ENCODE measurements at places on chromosomes 5 and 9. TPM values are rescaled to one million over a fixed set of nuclear protein-coding genes. Genes with fewer than 3 reads are reported as not detected.
A peak's percentile ranks its signal among the peaks of the same experiment; 100 is the strongest.

- DNase-seq = peak; percentile 65
Measured at GRCh38 chr5:138230261-138230660, 17.1 kb upstream of the CDC23 start.

DNA sequence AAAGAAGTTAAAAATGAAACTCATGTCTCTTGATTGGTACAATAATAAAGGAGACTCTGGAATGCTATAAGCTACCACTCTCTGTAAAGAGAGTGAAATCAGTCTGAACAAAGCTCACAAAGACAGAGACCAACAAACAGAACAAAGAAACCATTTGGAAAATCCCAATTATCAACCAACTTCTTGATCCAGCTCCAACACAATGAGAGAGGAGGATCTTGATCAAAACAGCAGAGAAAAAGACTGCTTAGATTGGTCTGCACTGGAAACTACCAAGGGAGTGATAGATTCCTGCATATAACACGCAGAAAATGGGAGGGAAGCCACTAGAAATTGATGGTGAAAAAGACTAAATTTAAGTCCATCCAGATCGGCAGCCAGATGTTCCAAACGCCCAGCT is 23.1 kb upstream of the RNF38 start:
- no peak for DNase-seq

ARSI gene
- total RNA-seq = 5.0 TPM

GRCh38 chr5:72107901-72108201 is 576 bp downstream of the MAP1B start:
- peak; percentile 66 for DNase-seq

DNA sequence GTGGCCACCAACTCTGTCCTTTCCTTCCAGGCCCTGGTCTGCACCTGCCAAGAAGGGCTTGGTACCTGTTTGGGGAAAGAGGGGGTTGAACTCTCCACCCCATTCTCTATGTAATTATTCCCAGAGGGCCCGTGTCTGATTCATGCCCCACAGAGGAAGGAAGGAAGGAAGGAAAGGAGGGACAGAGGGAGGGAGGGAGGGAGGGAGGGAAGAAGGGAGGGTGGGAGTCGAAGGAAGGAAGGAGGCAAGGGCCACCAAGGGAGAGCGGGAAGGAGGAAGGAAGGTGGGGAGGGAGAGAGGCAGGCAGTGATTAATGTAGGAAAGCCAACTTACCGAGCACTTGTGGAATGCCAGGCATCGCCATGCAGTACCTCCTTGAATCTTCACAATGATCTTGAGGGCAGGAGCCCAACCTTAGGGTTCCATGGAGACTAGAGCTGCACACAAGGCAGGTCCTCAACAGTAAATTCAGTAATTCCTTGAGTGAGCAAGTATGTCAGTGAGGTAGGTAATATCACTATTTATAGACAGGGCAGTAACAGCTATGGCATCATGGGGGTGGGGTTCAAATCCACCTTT is 75.8 kb downstream of the FGF18 start:
- peak; percentile 85 for DNase-seq

DNA sequence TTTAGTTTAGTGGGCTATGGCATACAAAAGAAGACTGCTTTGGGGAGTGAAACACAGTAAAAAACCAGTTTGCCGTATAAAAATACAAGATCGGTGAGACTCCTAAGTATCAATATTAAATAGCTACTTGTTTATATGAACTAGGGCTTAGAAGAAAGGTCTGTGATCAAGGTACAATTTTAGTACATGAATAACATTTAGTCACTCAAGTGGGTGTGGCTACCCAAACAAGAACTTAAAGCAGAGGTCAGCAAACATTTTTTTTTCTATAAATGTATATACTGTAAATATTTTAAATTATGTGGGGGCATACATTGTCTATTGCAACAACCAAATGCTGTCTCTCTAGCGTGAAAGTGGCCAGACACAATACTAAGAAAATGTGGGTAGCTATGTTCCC is 1452.5 kb upstream of the NUDT12 start:
- no peak for DNase-seq

Data from A172 (cell line).